ENCODE measurements at places on chromosomes 3 and 15.
A peak's percentile ranks its signal among the peaks of the same experiment; 100 is the strongest.

- DNase-seq, result no peak
Observed at GRCh38 chr15:68380456-68380855, 51.5 kb downstream of the ITGA11 start.

- no peak for DNase-seq
Observed at GRCh38 chr3:195003893-195004289, 267.1 kb downstream of the XXYLT1 start.

GRCh38 chr3:196987022-196987421 is 18.4 kb upstream of the PIGZ start:
- no peak for DNase-seq

- DNase-seq, result peak; percentile 41
Observed at GRCh38 chr3:58237941-58238681, 519 bp downstream of the ABHD6 start.

DNA sequence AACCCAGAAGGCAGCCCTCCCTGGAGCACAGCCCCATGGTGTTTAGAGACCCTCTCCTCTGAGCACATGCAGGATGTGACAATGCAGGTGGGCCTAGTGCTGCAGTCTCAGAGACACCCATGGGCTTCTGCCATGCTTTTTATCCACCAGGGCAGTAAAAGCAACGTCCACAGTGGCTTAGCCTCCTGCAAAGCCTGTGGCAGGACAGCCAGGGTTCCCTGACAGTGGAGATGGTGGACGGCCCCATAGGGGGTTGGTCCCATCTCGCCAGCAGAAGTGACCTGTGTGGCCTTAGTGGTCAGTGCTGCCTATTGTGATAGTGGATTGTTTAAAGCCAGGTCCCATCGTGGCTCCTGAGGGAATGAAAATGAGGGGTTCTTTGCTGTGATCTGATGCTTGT is 46.6 kb downstream of the APBA2 start:
- no peak for DNase-seq

DNA sequence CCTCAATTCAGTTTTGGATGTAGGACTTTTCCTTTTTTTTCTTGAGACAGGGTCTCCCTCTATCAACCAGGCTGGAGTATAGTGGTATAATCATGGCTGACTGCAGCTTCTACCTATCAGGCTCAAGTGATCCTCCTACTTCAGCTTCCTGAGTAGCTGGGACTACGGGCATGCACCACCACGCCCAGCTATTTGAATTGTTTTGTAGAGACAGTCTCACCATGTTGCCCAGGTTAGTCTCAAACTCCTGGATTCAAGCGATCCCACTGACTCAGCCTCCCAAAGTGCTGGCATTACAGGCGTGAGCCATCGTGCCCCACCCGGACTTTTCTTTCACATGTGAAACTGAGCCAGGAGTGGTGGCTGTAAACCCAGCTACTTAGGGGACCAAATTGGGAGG is 3.5 kb downstream of the RNU5B-1 start:
- no peak for DNase-seq

DNA sequence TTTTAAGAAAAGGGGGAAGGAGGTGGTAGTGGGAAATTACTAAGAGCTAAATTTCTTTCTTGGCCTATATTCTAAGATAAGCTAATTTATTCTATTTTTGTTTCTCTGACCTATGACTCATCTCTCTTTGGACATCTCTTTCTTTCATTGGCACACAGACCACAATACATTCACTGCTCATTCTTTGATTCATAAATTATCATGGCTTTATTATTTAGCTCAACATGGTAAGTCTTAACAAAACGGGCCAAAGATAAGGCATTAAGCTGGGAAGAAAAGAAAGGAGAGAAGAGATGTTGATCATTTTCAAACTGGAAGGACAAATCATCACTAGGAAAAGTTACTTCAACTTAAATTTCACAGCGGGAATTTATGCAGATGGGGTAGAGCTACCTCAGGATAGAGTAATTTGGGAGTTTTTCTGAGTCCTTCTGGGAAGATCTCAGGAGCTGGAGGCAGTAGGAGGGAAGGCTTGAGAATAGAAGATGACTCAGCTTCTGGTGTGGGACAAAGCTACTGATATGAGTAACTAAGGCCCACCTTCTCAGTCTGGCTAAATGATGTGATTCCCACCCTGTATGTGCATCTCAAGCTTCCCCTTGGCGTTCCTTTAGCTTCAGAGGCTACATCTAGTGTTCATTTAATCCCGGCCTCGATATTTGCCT is 7.5 kb upstream of the ALCAM start:
- no peak for DNase-seq

DNA sequence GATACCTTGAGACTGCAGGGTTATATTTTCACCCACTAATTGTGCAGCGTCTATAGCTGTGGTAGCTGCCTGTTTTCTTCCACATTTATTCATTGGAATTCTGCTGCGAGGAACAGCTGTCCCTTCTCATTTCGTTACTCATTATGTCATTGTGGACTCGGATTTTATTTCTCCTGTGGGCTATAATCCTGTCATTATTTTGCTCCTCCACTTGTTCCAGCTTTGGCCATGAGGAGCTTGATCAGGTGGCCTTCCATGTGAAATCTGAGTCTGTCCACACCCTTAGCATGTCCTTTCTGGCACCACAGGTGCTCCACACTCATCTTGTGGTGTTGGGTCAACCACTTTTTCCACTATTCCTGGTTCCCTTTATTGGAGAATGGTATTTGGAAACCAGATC is 14.8 kb downstream of the LYSMD4 start:
- DNase-seq, result no peak

- no peak for DNase-seq
Observed at GRCh38 chr15:70566047-70566835, 197.1 kb downstream of the UACA start.

GRCh38 chr3:134601539-134602439 is 49.0 kb downstream of the KY start:
- no peak for DNase-seq

DNA sequence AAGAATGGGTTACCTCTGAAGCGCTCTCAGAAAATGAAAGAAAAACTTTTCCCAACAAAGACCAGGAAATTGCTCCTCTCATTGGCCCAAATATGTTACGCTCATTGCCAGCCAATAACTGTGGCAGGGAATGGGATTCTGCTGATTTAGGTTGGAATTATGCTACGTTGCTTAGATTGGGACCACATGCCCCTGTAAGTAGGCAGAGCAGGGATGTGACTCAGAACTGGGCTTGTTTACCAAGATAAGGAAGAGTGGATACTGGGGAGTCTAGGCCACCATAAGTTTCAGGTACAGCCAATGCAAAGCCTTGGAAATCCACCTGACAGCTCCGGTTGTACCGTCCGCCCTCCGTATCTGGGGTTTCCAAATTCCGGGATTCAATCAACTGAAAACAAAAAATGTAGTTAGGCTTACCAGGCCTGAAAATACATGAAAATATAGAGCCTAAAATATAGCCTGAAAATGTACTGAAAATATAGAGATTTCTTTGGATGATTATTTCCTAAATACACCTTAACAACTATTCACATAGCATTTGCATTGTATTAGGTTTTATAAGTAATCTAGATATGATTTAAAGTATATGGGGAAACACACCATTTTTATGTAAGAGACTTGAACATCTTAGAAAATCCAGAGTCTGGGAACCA is 1.5 kb upstream of the TCF12 start:
- no peak for DNase-seq

DNA sequence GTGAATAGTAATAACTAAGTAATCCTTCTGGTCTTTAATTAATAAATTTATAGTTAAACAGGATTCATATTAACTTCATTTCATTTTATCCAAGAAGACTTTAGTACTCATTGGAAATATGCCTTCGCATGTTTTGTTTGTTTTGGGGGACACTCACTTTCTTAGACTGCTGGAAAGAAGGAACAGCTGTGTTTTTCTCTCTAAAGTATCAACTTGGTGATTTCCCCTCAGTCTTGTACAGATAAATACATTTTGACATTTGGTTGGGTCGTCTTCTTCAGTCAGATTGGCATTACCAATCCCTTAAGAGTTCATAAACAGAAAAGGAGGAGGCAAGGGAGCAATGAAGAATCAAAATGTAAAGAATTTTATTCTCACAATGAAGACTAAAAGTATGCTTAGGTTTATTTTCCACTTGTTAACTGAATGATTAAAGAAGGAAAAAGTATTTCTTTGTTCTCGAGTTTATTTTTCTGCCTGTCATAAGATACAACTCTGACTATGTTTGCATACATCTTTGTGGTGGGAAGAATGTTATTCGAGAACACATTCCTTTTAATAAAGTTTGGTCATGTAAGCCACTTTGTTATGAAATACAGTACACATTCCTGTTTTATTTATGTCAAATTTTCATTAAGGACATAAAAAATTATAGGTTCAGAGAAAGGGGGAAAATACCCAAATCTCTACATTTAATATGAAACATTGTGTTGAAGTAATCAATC is 140.2 kb downstream of the GMNC start:
- DNase-seq, result no peak

All from CD4-positive, alpha-beta T cell treated with Interleukin-17A for 1 hour (primary cell).